ENCODE measurements at places on chromosomes 6 and 20.

GRCh38 chr6:70336996-70337742 is 34.3 kb upstream of the COL9A1 start:
- no peak for DNase-seq

DNA sequence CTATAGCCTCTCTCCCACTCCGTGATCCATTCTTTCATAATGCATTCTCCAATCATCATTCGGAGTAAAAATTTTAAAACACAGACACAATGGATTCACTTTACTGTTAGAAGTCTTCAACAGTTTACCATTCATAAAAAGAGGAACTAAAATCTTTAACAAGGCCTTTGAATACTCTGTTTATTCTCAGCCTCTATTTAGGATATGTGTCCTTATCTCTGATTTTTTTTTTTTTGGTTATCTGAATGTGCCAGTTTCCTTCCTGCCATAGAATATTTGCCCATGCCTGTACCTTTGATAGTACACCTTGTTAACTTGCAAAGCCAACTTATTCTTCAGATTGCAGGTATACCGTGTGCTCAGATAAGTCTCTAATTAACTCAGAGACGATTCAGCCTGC is 11.1 kb downstream of the CRISP1 start:
- no peak for DNase-seq

GRCh38 chr6:129448965-129449364 is 261.0 kb downstream of the ARHGAP18 start:
- DNase-seq, result no peak

DNA sequence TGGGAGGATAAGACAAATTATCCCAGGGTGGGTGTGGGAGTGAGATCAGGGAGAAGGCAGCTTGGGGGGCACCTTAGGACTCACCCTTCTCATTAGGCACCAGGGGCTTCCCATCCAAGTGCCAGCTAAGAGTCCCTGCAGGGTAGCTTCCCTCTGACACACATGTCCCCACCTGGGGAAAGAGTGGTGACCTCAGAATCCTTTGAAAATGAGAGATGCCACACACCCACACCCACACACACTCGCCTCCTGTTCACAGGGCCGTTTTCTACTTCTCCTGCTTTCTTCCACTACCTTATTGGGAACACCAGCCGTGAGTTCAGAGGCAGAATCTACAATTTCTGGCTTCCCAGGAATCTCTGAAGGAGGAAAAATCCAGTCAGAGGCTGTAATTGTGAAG is 1.0 kb downstream of the AGER start:
- DNase-seq, result no peak

DNA sequence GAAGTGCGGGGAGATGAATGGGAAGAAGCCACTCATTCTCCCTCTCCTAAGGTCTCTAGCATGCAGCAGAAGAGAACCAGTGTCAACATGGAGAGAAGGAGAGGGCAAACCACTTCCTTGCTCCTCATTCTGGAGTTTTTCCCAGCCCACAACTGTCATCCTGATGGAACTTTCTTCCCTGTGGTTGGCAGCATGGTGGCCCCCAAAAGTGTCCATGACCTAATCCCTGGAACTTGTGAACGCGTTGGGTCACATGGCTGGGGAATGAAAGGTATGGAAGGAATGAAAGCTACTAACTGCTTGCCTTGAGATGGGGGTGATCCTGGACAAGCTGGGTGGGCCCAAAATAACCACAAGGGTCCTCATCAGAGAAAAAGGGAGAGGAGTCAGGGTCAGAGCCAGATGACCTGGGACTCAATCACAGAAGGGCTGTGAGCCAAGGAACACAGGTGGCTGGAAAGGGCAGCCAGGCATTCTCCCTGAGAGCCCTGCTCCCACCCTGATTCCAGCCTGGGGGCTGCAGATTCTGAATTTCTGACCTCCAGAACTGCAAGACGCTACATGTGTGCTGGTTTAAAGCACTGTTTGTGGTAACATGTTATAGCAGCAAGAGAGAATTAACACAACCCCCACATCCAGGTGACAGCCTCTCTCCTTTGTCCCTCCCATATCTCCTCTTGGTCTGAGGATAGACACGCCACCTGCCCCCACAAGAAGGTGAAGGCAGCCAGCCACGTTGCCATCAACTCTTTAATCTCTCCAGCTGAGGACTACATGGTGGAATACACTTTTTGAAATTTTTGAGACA is 63.2 kb downstream of the PYGB start:
- no peak for DNase-seq

- DNase-seq, result no peak
Measured at GRCh38 chr20:23195636-23196035, 109.5 kb upstream of the CD93 start.
